ENCODE measurements at places on chromosomes 1 and 21.

DNA sequence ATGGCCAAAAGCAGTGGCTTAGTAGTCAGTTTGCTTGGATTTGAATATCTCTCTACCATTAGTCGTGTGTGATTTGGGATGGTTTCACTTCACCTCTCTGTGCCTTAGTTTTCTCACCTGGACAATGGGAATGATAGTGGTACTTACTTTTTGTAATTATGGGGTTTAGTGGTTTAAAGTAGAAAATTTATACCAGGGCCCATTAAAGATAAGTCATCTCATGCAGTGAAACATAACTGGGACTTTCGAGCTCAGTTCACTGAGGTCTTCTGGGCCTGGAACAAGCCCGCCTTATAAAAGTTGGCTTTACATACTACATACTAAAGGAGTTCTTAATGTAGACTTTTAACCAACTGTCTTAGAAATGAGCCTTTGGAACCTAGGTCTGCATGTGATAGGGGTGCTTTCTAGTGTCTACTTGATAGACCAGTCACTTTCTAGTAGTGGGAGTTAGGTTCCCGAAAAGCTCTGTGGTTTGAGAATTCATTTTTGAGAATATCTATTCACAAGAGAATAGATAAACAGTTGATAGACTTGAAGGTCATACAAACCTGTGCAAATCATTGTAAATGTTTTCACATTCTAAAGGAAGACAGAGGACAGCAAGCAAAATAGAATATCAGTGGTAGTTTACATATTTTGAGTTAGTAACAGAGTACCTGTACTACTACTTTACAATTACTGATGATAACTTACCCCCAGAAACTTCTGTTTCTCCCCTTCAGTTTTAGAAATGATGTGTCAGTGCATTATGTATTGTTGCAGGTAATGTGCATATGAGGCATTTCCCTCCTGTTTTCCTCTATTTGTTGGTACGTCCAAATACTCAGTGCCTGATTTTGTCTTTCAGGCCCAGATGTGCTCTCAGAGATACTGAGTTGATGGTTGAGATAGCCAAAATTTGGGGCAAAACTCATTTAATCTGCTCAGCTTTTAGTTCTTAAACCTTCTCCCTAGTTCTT lies 48.0 kb downstream of the DYRK1A start:
- no peak for DNase-seq

DNA sequence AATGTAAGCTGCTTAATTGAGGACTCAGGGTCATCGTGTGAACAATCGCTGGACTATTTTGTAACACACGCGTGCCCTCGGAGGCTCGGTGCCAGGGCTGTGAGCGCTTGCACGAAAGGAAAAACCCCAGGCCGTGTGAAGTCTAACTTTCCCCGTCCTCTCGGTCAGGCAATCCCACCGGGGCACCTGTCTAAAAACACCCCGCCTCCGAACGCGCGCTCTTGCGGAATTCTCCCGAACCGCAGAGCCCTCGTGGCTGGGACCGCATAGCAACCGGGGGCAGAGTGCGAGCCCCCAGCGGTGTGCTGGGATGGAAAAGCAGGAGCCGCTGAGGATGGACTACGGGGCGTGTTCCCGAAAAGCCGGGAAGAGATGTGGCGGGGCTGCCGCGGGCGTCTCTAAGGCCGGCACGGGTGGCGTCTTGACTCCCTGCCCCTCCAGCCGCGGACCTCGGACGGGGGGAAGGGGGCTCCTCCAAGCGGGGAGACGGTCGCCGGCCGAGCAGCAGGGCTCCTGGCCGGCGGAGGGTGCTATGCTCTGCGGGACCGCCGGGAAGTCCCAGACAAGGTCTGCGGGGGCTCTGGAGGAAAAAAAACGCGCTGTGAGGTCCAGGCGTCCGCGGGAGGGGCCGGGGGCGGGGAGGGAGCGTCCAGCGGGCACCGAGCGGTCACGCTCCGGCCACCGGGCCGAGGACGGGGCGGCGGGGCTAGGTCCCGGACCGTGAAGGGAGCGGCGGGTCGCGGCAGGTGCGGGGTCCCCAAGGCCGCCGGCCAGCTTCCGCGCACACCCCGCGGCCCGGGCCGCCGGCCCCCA lies 936 bp downstream of the ZBTB21 start:
- no peak for DNase-seq

DNA sequence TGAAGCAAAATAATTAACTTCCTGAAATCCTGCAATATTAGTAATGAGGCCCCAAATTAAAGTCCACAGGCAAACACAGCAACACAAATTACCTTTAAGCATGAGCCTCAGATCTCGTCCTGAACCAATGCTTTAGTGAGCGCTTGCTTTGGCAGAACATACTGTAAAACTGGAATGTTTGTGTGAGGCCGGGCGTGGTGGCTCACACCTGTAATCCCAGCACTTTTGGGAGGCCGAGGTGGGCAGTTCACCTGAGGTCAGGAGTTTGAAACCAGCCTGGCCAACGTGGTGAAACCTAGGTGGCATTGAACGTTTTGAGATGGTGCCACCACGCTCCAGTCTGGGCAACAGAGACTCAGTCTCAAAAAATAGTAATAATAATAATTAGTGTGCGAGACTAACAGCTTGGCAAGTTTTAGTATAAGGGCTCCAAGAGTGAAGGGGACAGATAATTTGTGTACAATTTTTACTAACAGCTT lies 17.8 kb downstream of the SFPQ start:
- DNase-seq = no peak

GRCh38 chr1:200099040-200099439 lies 71.5 kb downstream of the NR5A2 start:
- no peak for DNase-seq
